ENCODE measurements at places on chromosomes 12 and 14. TPM values are rescaled to one million over a fixed set of nuclear protein-coding genes. Genes with fewer than 3 reads are reported as not detected.

PRB4 gene
- not detected for total RNA-seq

GRCh38 chr12:53431187-53431586 lies 7.5 kb downstream of the AMHR2 start:
- no peak for DNase-seq

GRCh38 chr14:95922080-95922479 lies 45.4 kb downstream of the TUNAR start:
- peak; percentile 64 for DNase-seq

GRCh38 chr12:122986258-122986871 lies 5.9 kb downstream of the ARL6IP4 start:
- no peak for DNase-seq

DNA sequence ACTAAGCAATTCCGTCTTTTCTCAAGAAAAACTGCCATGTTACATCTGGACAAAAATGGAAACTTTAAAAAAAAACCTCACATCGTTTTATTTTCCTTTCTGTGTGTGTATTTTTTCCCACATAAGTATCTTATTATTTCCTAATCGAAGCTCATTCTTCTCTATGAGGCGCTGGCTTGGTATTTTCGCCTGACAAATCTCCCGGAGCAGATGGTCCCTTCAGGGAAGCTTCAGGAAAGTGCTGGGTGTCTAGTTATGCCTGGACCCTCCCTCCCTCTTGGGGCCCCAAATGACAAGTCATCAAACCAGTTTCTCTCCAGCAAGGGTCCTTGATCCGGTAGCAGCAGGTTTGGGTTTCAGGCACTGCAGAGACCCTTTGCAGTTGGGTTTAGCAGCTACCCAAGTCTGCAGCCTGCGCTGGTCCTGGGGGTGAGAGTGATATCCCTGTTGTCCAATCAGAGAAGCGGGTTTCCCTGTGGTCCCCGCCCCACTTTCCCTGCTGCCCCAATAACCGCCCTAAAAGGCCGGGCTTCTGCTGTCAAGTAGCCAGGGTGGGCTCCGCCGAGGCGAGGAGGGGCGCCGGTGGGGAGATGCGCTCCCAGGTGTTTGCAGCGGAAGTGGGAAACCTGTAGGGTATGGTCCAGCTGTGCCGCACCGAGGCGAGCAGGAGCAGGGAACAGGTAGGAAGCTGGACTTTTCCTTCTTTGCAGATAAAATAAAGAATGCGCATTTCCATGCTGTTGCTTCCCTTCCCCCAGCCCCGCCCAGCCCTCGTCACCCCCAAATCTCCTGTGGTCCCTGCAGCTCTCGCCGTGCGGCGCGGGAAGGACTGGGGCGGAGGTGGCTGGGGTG lies at the start of gene CNTN1:
Gene CNTN1, plus strand, starts transcription at position 527 of the 852 bp plus-strand sequence.
- no peak for DNase-seq

ERP29 gene
- total RNA-seq, result 109 TPM

ADSS1 gene
- total RNA-seq, result 2.8 TPM

SLCO1B1 gene
- not detected for total RNA-seq

- DNase-seq, result no peak
Measured at GRCh38 chr12:4809449-4810218, 89.4 kb downstream of the GALNT8 start.

GRCh38 chr12:48007206-48007605 lies 2.9 kb upstream of the COL2A1 start:
- no peak for DNase-seq

EFCAB11 gene
- total RNA-seq, result 3.9 TPM

DNA sequence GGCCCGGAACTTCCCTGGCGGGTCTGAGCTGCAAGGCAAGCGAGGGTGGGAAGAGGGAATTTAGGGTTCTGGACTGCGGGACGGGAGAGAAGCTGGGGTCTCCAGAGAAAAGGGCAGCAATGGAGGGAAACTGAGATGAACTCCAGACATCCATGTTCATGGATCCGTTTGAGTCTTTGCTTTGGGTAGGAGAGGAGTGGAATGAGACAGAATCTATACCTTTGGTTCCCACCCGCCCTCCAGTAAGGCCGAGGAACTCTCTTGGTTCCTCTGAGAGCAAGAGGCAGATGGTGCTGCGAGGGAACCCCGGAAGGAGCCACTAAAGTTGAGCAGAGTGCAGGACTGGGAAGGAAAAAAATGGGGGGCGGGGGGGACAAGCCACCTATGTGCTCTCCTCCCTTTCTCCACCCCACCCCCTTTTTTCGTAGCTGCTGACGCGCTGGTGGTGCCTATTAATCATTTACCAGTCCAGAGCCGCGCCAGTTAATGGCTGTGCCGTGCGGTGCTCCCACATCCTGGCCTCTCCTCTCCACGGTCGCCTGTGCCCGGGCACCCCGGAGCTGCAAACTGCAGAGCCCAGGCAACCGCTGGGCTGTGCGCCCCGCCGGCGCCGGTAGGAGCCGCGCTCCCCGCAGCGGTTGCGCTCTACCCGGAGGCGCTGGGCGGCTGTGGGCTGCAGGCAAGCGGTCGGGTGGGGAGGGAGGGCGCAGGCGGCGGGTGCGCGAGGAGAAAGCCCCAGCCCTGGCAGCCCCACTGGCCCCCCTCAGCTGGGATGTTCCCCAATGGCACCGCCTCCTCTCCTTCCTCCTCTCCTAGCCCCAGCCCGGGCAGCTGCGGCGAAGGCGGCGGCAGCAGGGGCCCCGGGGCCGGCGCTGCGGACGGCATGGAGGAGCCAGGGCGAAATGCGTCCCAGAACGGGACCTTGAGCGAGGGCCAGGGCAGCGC lies 1.2 kb downstream of the SSTR1 start:
- no peak for DNase-seq

DNA sequence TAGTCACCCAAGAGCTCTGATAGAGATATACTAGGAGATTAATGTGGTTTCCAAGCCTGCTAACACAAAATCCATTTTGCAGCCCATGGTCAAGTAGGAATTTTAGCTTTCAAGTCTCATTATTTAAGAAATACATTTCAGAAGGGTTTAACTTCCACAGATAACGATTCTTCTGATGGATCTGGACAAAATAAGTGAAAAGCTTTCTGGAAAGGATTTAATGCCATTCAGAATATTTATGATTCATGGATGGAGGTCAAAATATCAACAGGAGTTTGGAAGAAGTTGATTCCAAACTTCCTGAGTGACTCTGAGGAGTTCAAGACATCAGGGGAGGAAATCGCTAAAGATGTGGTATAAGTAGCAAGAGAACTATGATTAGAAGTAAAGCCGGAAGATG lies 214.6 kb downstream of the ATXN7L3B start:
- DNase-seq, result no peak

Data from HT1080 (cell line).